ENCODE measurements at places on chromosomes 3 and 15.

GRCh38 chr15:50330921-50331320, 24.1 kb downstream of the GABPB1 start:
- no peak for DNase-seq

GRCh38 chr15:89566181-89566580, 9.1 kb upstream of the TICRR start:
- DNase-seq = no peak

- DNase-seq = no peak
Measured at GRCh38 chr3:12175844-12176453, 17.2 kb upstream of the TIMP4 start.

GRCh38 chr3:171088964-171089754, 62.6 kb upstream of the SLC2A2 start:
- no peak for DNase-seq

GRCh38 chr15:63070681-63071129, 28.2 kb downstream of the TPM1 start:
- DNase-seq = no peak
